ENCODE measurements at places on chromosomes 7 and 10.
A peak's percentile ranks its signal among the peaks of the same experiment; 100 is the strongest.

DNA sequence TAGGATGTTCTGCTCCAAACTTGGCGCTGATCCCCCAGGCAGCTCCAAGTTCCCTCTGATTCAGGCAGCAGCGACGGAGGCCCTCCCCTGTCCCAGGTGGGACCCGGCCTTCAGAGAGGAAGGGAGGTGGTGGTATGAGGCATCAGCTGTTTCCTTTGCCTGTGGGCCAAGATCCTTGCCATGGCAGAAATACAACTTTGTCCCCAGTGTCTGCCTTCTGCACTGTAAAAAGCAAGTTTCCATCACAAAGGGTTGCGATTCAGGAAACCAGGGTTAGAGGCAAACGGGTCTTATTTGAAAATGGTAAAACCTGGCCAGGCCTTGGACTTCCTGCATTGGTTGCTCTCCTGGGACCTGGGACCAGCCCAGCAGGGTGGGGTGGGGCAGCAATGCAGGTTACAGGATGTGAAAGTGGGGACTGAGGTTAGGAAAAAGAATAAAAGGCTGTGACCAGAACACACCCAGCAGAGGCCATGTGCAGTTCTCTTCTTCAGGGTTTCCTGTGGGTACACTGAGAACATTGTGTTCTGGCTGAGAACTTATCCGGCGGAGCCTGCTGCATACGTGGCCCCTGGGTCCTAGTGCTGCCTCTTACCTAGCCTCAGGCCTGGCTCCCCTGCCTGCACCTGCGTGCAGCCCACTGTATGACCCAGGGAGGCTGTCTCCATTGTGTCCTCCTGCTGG lies 25.1 kb upstream of the DDIT4 start:
- no peak for DNase-seq

GRCh38 chr10:86594535-86594934 lies 59.8 kb upstream of the OPN4 start:
- no peak for DNase-seq

DNA sequence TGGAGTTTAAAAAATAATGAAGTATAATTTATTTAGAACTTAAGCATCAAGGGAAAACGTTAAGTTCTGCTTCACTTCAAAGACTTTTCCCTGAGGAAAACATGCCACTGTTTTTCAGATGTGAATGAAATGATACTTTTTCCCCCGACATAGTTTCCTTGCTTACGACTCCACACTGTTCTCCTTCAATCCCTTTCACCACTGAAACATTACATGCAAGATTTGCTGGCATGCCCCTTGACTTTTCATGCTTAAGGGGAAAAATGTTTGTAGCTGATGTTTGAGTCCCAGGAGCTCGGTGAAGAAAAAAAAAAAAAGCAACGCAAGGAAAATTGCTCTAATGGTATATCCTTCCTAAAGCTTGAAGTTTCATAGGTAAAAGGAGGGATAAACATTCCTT lies 10.0 kb downstream of the GLI3 start:
- no peak for DNase-seq

DNA sequence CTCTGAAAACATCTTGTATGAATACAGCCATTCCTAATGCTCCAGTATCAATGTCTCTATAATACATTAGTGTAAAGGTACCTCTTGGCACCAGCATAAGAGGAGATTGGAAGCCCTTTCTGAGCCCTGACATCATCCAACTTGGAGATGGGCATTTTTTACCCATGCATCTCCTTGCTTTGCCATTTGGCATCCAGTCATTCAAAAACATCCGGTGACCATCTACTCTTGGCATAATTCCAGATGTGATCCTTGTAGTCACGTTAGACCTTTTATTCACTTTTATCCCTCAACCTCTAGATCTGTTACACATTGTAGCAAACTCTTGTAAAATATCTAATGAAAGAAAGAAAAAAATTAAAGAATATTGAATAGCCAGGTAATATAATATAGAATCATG lies 17.9 kb upstream of the SGMS1 start:
- DNase-seq, result no peak

DNA sequence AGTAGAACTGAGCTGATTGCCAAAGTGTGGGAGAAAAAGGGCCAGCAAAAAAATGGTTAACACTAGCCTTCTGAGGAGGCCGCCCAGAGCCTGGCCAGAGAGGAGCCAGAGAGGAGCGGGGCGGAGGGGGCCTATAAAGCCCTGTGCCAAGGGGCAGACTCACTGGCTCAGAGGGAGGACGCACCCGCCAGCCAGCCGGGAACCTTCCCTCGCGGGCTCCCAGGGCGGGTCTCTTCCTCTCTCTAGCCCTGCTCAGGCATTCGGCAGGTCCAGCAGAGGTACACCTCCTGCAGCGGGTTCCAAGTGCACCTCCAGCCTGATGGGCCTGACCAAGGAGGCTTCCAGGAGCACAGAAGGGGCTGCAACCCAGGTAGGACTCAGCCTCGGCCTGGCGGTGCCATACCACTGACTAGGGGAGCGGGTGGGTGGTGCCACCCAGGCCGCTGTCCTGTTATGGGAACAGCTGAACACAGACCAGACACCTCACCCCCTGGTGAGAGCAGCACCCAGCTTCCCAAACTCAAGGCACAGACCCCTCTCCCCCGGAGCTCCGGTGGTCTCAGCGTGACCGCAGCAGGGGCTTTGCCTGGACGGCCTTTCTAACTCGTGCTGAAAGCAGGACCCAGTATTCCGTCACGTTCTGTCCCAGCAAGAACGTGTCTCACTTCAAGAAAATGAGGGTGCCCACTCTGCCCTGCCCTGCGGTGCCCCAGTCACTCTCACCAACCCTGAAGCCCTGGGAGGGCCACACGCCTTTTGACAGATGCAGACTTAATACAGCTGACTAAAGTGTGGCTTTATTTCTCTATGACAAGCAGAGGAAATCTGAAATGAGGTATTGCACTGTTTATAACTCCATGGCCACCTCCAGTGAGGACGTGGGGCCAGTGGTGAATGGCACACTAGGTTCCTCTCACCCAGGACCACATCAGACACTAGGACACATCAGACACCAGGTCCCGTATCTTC lies at the start of gene GPER1:
Gene GPER1, plus strand, starts transcription at position 162 of the 969 bp plus-strand sequence. CDS start 3,616 bp downstream, outside the sequence.
- no peak for DNase-seq

DNA sequence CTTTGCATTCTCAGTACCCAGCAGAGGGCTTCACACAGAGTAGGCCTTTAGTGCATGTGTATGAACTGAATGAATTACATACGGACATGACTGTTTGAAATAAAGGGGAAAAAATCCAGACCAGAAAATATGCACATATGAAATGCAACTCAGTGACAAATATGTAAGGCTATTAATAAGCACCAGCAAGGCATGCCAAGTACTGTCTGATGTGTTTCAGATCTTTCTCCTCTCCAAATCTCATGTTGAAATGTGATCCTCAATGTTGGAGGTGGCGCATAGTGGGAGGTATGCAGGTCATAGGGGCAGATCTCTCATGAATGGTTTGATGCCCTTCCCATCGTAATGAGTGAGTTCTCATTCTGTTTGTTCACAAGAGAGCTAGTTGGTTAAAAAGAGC lies 87.3 kb upstream of the TOMM7 start:
- DNase-seq, result no peak

GRCh38 chr7:101817471-101818286 lies at the start of gene CUX1:
Gene CUX1 (plus strand): TSS chr7:101817626. CDS start chr7:101817640, 14 bp downstream.
- peak; percentile 59 for DNase-seq

GRCh38 chr7:127667759-127668530 lies 16.0 kb downstream of the SND1 start:
- DNase-seq, result no peak

GRCh38 chr7:128814499-128814898 lies 15.7 kb upstream of the FLNC start:
- DNase-seq, result no peak

DNA sequence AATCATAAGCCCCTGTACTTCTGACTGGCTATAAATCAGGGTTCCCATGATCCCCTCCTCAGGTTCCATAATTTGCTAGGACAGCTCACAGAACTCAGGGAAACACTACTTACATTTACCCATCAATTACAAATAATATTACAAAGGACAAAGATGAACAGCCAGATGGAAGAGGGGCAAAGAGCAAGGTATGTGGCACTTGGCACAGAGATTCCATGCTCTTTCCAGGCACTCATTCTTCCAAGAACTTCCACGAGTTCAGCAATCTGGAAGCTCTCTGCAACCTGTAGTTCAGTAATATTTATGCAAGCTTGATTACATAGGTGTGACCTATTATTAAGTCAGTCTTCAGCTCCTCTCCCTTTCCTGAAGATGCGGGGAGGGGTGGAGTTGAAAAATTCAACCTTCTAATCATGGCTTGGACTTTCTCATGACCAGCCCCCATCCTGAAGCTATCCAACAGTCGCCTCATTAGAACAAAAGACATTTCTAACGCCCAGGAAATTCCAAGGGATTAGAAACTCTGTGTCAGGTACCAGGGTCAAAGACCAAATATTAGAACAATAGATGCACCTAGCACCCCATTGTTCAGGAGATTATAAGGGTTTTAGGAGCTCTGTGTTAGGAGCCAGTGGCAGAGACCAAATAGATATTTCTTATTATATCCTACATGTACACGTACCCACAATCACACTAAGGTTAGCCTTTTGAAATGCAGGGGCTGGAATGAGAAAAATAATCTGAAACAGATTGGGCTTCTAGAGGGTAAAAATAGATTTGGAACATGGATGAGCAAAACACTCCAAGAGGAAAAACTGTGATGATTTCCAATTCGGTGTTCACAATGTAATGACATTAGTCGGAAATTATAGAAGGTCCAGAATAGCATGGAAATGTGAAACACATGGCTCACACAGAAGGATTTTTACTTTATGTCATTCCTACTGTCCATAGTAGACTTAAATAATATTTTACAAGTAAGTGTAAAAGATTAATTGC lies 7.0 kb downstream of the ANKMY2 start:
- no peak for DNase-seq

DNA sequence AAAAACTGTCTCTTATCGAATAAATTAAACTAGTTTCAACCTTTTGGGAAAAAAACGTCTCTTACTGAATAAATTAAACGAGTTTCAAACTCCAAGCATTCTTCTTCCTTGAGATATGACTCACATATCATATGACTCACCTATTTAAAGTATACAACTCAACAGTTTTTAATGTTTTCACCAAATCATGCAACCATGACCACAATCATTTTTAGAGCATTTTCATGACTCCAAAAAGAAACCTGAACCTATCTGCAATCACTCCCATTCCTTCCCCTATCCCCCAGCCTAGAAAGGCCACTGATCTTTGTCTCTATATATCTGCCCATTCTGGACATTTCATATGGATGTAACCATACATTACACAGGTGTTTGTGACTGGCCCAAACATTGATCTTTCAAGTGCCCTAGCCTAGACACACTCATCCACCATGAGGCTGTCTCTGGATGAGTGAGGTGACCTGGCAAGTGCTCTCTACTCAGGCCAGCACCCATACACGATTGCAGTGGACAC lies 115.3 kb downstream of the PIP4K2A start:
- no peak for DNase-seq

GRCh38 chr7:80724249-80724871 lies 85.9 kb downstream of the CD36 start:
- DNase-seq, result no peak

GRCh38 chr7:117986645-117987269 lies 113.5 kb upstream of the CTTNBP2 start:
- no peak for DNase-seq

DNA sequence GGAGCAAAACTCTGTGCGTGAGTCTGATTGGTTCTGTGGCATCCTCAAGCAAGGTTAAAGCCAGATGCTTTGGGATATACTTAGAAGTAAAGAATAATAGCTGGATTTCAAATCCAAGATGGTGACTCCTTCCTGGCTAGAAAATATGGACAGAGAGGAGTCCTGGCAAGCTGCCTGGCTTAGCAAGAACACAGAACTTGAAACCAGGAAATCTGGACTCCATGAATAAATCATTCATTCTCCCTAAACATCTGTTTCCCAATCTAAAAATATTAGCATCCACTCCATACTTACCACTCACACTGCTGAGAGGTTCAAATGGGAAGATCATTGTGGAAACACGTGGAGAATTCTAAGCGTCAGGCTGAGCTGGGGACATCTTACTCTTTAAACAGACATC lies 1074.1 kb upstream of the AUTS2 start:
- DNase-seq, result no peak

- DNase-seq, result no peak
These were observed 45.6 kb upstream of the SGCE start for GRCh38 chr7:94701555-94701973.

DNA sequence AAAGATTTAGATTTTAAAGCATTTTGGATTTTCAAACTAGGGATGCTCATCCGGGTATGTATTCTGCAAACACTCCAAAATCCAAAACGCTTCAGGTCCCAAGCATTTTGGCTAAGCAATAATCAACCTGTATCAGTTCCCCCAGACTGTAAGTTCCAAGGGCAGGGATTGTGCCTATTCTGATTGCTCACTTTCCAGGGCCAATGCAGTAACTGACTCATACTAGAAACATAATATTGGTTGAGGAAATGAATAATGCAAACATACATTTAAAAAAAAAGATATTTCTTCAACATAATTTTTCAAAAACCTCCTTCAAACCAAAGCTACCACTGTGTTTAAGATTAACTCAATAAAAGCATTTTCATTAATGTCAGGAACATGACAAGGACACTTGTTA lies 69.5 kb downstream of the HIBADH start:
- no peak for DNase-seq

DNA sequence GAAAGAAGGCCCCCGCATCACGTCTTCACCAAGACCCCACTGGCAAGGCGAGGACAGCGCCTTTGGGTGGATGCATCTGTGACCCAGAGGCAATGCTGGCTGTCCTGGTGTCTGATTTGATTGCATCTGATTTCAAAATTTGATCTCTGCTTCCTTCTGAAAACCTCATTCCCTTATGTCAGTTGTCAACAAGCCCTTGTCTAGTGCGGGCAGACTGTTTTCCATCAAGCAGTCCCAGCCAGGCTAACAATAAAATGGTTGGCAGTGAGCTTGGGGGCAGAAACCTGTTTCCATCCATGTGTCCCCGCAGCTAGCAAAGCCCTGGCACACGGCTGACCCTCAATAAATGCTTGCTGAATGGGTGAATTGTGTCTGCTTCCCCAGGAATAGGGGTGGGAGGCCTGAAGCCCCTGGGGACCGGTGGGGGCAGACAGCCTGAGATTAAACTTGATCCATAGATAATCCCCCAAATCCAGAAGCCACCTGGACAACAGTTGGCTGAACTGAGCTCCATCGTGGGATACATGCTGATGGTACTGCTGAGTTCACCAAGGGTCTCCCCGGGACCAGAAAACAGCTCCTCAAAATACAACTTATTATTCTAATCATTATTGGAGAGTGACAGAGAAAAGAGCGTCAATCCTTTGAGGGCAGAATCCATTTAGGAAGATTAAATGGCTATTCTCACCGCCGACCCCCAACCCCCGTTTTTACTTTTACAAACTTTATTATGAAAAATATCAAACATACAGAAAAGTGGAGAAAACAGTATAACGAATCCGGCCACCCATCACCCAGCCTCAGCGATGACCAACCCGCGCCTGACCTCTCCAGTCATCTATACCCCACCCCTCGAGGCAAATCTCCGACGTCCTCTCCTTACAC lies 912 bp upstream of the DUSP5 start:
- DNase-seq, result no peak

DNA sequence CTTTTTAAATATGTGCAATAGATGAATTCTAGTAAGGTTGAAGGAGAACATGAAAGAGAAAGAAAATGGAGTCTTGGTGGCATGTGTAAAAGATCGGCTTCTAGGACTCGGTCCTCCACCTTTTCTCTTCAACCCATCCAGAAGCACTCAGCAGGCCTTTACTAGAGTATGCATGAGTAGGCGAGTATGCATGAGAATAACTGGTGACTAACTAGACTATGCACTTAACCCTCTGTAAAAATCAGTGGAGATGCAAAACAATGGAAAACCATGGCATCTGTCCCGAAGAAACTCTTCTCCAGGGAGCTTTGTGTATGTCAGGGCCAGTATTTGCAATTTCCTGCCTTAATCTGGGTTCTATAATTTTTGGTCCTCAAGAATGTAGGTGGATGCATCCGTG lies 40.0 kb upstream of the GRB10 start:
- no peak for DNase-seq

GRCh38 chr10:24650669-24651391 lies 72.9 kb downstream of the ARHGAP21 start:
- no peak for DNase-seq

Measured in NCI-H526 treated with DMSO at 0.1 percent for 48 hours (cell line).